ENCODE measurements at places on chromosomes 1 and 21.

DNA sequence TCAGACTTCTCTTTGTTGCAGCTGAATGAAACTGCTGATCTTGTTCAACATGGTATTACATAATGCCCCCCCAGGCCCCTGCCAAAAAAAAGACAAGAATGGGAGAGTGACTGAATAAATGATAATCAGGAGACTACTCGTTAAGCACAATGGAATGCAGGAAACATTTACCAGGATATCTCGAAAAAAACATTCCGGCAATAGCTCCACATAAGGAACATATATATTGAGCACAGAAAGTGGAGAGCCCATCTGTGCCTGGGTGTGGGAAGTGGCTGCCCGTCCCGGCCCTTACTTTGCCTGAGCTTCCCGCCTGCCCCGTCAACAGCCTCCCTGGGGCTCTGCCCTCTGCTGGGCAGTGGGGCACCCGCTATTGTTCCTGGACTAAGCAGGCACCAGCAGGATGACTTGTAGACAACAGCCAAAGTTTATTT is 13.3 kb downstream of the TRIM11 start:
- DNase-seq: no peak

DNA sequence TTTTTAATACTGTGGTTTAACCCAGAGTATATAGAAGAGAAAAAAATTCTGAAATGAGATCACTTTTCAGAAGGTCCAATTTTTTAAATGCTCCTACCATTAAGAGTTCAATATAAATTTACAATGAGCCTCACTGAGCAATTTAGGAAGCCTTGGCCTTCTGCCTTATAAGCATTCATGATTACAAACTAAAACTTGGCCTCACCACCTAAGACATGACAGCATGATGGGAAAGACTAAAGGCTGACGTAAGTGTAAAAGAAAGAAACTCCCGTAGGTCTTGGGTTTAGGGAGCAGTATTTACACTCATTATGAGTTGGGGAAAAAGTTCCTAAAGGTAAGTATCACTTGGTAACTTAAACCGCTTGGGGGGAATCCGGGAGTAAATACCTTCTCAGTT is 70.7 kb upstream of the ESRRG start:
- DNase-seq: peak; percentile 57

GRCh38 chr1:191869790-191870312 is 288.4 kb upstream of the RGS18 start:
- DNase-seq: no peak

DNA sequence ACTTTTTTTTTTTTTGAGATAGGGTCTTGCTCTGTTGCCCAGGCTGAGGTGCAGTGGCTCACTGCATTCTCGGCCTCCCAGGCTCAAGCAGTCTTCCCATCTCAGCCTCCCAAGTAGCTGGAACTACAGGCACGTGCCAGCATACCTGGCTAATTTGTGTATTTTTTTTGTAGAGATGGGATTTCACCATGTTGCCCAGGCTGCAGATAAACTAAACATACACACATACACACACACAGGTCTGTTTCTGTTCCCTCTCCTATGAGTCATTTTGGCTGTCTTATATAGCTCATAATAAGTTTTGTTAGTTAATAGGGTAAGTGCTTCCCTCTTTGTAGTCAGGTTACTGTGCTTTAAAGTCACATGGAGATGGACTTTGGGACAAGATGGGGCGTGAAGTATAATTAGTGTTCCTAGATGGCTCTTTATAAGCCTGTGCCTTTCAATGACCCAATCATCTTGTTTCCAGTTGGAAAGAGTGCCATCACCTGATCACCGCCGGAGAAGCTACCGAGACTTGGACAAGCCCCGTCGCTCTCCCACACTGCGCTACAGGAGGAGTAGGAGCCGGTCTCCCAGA is 9.1 kb downstream of the PRPF38A start:
- DNase-seq: no peak

- DNase-seq: peak; percentile 73
Observed at GRCh38 chr1:206445116-206445515, 25.2 kb upstream of the IKBKE start.

GRCh38 chr21:44548922-44549321 is 2.4 kb downstream of the KRTAP10-2 start:
- DNase-seq: no peak

- no peak for DNase-seq
Observed at GRCh38 chr21:42546433-42546832, 32.8 kb downstream of the SLC37A1 start.

DNA sequence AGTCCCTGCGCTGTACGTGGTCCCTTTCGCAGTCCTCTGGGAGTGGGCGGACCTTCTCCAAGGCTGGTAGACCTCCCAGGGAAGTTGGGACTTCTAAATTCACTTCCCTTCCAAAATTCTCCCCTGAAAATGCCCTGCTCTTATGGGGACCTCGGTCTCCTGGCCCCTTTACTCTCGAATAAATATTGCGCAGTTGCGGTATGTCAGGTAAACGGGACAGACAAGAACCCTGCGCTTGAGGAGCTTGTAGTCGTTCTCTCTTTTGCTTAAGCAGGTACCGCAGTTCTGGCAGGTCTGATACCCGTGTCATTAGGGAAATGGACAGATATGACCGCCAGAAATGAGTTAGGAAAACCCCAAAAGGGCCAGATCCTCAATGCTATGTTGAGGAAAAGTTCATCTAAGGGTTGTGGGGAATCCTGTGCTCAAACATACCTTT is 561 bp downstream of the KIF2C start:
- no peak for DNase-seq

GRCh38 chr1:161838362-161838761 is 72.2 kb downstream of the ATF6 start:
- no peak for DNase-seq

DNA sequence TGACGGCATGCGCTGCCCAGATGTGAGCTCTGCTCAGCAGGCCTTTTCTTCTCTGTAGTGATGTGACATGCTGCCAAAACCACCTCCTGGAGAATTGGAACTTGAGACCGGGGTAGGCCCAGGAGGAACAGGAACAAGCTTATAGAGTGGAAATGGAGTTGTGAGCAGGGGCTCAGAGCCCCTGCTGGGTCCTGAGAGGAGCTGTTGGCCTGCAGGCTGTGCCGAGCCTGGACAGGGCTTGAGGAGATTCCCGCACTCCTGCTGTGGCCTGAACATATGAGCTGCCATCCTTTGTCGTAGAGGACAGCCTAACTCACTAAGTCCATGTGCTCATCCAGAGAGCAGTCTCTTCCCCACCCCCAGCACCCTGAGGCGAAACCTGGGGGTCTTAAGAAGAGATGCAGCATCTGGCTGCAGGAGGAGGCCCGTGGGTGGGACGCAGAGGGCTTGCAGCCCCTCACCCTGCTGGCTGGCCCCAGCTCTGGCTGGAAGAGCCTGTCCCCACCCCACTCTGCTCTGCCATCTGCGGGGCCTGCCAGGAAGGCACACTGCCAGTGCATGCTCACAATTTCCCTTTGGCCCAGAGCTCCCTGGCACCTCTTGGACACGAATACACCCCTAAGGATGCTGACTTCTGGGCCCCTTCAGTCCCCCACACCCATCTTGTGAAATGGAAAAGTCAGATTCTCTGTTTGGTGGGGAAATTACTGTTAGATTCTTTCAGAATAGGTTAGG is 42.5 kb downstream of the PTPRF start:
- DNase-seq: no peak

DNA sequence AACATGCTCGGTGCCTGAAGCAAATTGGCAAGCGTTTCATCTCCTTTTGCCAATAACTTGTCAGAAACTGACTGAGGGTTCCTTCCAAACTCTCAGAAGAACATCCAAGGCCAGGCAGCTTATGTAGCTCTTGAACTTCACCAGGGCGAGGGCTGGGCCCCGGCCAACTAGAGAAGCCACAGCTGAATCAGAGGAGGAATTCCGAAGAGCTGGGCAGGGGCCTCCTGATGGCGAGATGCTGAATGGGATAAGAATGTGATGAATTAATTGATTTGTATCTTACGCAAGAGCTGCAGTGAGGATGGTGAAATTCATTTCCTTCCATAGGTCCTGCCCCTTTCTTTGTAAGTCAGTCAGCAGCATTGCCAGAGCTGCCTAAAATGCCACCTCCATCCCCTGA is 345.8 kb downstream of the KIF26B start:
- DNase-seq: no peak

GRCh38 chr1:178806665-178807300 is 64.1 kb downstream of the ANGPTL1 start:
- no peak for DNase-seq

- peak; percentile 31 for DNase-seq
Observed at GRCh38 chr1:150973836-150974579, 627 bp downstream of the CERS2 start.

DNA sequence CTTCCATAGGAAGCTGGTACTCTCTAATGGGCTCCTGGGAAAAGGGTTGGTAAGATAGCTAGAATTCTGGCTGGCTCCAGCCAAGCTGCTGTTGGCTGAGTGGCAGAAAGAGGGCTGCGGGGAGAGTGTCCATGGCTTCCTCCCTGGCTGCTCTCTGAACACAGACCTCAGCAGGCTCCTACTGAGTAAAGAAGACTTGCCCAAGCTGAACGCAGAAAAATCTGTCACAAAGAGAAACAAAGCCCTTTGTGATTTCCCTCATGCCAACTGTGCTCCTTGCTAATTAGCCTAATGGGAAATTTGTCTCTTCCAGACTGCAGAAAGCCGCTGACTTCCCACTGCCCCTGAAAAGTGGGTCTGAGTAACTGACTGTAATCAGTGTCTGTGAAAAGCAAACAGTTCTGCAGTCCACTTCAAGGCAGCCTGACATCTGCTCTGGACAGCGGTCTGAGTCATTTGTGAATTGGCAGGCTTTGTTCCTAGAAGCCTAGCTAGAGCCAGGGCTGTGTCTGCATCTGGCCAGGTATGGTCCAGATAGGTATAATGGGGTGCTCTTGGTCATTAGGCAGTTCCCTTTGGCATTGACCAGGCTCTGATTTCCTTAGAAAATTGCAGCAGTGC is 282.8 kb downstream of the ZNF648 start:
- DNase-seq: no peak

GRCh38 chr1:168499688-168500049 is 44.1 kb downstream of the XCL2 start:
- DNase-seq: no peak

GRCh38 chr1:115929881-115930280 is 46.4 kb upstream of the SLC22A15 start:
- DNase-seq: peak; percentile 53

DNA sequence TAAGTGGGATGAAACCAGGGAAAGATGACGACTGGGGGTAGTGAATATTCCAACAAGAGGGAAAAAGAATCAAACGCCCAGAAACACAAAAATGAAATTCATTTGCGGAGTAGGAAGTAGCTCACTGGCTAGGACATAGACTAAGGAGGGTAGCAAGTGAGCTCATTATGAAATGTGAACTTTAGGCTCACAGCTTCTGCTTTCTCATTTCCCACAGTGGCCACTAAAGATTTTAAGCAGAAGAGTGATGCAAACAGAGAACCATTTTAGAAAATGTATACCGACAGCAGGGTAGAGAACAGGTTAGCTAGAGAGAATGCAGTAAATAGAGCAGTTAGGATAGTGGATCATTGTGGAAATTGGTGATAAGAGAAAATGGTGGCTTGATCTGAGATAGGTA is 3.5 kb downstream of the CD48 start:
- no peak for DNase-seq

DNA sequence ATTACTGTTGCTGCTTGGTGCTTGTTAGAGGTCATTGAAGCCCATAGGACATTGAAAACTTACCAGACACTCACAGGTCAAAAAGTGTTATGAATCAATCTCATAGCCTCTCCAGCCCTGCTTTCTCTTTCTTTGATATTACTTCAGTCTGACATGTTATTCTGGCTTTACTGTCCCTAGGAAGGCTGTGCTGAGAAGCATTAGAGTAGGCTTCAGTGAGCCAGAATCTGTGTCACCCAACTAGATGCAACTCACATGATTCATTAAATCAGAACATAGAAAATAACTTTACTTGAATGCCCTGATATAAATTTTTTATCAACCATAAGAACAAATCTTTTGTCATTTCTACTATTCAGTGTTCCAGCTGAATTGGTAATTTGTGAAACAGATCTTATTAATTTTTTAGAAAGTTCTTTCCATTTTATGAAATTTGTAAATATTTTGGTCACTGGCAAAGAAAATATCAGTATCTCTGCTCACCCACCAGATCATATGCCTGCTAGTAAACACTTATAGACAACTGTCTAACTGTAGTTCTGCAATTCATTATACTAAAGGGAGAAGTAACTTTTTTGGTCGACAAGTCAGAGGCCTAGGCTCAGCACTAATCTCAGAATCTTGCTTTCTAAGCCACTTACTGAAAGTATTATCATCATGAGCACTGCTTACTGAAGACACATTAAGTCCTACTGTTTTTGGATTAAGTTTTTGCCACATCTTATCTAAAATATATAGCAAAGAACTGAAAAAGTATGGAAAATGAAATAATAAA is 48.2 kb downstream of the RPAP2 start:
- DNase-seq: no peak
